ENCODE measurements at places on chromosomes 1 and 21. TPM values are rescaled to one million over a fixed set of nuclear protein-coding genes. Genes with fewer than 3 reads are reported as not detected.

- DNase-seq = no peak
Observed at GRCh38 chr1:108692724-108693655, 880 bp downstream of the PRPF38B start.

DNA sequence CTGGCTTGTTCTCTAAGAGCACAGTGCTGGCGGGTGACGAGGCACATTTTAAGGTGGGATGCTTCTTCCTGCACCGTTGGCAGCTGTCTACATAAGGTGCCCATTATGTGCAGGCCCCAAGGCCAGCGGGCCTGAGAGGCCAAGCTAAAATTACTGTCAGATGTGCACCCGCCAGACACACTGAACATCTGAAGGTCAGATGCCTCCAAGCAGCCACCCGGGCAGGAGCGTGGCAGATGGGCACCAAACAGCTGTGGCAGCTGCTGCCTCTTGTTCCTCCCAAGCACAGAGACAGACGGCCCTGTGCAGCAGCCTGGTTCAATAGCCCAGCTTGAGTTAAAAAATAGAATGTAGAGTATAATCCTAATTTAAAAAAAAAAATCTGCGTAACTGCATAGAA, 211.9 kb upstream of the EDN2 start:
- DNase-seq = no peak

GRCh38 chr1:12173631-12174121, 6.9 kb downstream of the TNFRSF1B start:
- DNase-seq = no peak

DNA sequence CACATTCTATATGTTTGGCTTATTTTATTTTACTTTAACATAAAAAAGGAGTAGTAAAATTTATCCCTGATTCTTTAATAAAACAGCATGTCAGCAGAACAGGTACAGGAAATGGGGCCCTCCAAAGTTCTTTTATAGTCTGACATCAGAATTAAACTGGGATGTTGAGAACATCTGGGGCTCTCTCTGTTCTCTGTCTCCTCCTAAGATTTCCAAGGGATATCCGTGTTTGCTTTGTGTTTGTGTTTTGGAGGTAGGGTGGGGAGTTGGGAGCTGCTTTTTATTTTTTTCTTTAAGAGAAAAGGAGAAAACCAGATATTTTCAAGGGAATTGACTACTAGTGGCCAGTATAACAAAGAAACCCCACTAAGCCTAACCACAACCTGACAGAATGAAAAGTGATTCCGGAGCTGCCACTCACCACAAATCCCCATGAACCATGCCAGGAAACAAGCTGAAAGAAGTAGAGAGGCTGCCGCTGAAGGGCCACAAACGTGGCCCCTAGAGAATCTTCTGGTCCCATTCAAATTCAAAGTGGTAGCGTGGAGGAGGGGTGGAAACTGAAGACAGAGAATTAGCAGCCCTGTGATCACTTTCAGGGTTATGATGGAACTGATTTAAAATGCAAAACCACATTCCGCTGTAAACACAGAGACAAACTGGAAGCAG, 369.6 kb upstream of the ADGRL2 start:
- DNase-seq = peak; percentile 56

DNA sequence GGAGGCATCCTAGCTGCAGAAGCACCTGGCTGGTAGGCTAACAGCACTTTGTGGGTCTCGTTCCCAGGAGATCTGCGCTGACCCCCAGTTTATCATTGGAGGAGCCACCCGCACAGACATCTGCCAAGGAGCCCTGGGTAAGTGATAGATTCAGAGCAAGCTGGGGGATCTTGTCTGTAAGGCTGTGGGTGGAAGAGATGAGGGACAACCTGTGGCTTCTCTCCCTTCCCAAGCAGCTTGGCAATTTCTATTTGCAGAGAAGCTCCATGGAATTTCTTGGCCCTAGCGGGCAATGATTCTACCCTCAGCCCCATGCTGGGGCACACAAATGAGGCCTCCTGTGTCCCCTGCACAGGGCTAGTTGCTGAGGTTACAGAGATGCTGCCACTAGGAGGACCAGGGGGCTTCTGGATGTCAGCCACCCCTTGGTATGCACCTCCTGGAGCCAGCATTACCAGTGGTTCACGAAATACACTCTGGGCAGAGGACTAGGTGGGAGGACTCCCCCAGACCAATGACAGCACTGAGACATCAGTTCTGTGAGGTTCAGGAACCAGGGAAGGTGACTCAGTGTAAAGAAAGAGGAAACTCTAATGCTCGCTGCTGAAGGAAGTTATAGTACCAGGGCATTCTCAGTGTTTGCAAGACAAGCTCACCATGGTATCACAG, 5.5 kb downstream of the CAPN2 start:
- DNase-seq = peak; percentile 74

- DNase-seq = no peak
Observed at GRCh38 chr1:68180441-68181164, 51.7 kb downstream of the WLS start.

DNA sequence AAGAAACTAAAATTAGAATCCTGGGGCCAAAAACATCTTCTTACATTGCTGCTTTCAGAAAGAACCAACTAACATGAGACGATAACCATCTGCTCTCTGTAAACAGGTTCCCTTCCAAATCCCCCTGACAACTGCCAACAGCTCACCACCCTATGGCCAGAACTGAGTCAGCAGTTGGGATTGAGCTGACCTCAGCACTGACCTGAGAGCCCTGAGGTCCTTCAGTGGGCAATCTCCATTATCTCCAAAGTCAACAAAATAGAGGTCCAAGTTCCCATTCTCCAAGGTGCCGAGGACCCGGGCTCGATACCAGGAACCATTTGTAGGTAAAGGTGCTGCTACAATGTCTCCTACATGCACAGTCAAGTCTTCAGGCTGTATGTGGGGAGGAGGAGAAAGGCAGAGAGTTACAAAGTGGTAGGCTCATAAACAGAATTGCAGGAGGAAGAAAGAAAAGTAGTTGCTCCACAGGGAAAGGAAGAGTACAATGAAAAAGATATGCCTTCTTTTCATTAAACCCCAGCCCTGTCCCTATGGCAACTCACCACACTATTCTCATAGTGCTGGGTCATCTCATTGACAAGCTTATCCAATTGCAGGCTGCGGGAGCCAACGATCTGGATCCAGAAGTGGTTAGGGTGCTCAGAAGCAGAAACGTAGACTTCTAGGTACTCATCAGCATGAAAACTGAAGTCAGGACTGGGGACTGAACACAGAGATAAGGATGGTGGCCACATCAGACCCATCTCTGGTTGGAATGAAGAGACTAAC, 12.8 kb upstream of the MRPL9 start:
- no peak for DNase-seq

DNA sequence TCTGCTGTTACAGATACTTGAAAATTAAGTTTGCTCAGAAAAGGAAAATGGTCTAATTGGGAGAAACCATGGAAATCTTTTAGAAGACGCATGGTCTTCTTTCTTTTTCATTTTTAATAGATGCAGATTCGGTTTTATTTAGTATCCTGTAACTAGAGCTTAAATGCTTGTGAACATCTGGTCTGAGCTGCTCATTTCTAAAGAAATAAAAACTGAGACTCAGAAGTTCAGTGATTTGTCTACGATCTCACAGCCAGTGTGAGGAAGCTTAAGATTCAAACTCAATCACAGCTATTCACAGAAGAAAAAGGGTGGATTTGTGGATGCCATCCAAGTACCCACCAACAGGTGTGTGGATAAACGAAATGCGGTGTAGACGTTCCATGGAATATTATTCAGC, 80.0 kb upstream of the TIAM1 start:
- DNase-seq = no peak

GRCh38 chr1:155850345-155850744, 6.7 kb downstream of the GON4L start:
- no peak for DNase-seq

GRCh38 chr1:239819096-239819495, 272.6 kb upstream of the FMN2 start:
- peak; percentile 77 for DNase-seq

DNA sequence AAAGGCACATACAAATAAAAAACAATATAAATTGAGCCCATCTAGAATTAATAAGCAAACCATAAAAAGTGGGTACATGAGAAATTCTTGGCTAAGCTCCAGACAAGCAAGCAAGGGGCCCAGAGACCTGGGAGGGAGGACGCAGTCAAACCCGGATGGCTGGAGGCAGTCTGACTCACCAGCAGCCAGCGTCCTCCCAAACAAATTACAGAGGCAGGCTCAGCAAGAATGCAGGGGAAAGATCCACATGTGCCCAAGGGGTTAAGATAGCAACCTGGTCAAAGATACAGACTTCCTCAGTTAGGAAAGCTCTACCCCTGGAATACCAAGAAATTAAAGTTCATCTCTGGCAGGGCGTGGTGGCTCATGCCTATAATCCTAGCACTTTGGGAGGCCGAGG, 7.4 kb upstream of the TIAM1 start:
- DNase-seq = no peak

DNA sequence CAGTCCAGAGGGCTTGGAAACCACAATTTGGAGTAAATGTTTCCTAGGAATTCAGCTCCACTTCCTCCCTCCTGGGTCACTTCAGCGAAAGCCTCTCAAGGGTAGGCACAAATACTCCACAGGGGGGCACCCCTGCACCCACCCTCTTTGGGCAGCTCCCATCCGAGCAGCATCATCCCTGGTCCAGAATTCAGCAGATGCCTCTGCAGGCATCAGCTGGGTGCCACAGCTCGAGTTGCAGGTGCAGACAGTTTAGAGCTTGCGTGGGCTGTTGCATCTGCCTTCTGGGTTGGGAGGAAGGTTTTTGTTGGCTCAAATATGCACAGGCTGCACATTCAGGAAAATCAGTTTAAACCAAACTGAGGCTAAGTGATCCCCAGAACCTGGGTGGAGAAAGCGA, 25.0 kb downstream of the KANK4 start:
- DNase-seq = peak; percentile 82

DNA sequence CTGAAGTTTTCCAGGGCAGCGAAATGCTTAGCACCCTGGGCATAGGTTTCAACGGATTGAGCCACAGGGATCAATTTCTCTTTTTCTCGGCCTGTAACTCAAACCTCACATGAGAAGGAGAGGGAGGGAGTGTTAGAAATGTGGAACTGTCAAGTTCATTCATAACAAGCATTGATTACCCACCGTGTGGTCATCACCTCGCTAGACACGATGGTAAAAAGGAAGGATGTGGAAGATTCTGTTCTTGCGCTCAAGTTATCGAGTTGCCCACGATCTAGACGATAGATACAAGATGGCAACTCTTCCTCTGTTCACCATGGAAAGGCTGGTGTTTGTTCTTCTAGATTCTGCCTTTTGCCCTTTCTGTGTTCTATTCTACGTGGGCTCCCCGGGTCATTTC, 4.0 kb upstream of the RCAN3 start:
- no peak for DNase-seq

DNA sequence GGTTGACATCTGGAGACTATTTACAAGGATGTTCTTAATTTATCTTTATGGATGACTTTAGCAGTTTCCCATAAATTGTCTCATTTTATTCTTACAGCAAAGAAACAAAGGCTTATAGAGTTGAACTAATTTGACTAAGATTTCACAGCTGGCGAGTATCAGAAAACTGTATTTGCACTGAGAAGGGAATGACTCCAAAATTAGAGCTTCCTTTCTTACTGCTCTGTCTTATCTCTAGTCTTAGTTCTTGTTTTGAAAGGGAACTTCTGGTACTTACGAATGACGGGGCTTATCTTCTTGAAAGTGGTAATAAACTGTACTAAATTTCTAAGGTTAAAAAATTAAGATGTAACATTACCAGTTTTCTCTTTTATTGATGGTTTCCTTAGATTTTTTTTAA, 13.6 kb downstream of the CNST start:
- DNase-seq = no peak

GRCh38 chr1:169392406-169392805, 24.4 kb downstream of the BLZF1 start:
- DNase-seq = peak; percentile 33

- no peak for DNase-seq
Observed at GRCh38 chr1:184791550-184791900, 36.9 kb upstream of the EDEM3 start.

GRCh38 chr1:31776516-31776915, 12.4 kb upstream of the ADGRB2 start:
- DNase-seq = no peak

DNA sequence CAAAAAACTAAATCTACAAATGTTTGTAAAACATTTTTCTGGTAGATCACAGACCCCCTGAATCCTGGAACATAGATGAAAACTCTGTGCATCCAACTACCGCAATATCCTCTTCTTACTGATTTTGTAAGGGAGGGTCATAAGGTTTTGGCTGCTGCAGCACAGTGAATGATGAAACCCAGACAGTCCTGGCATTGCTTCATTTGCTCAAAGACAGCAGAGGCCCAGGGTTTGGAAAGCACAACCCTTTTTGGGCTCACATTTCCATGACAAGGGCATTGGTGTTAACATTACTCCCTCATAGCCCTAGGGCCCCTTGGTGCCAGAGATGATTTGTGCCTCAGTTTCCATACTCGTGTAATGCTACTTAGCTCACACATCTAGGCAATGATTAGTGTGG, 51.2 kb downstream of the PLXNA2 start:
- no peak for DNase-seq

DNA sequence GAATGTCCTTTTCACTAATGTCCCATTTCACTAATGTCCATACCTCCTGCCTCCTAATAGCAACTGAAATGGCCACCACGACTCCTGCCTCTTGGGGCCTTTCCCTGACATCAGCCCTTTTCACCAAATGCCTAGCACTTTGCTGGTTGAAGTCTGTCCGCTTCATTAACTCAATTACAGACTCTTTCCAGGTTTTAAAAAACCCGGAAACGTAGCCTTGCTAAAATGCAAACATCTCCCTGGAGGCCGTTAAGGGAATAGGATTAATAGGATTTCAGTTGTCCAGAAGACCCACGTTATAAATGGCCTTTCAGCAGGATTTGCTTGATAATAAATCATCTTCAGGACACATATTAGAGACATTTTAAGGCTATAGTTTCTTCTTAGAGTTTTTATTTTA, 25.7 kb upstream of the ERO1B start:
- DNase-seq = no peak

- DNase-seq = no peak
Observed at GRCh38 chr1:171762143-171762563, 19.3 kb upstream of the METTL13 start.

Gene TSACC
- 0.86 TPM for total RNA-seq

Gene DISP1
- 8.4 TPM for total RNA-seq

Gene NPR1
- 4.5 TPM for total RNA-seq

Gene AMY1B
- not detected for total RNA-seq
